ENCODE measurements at places on chromosomes 1 and 21.

DNA sequence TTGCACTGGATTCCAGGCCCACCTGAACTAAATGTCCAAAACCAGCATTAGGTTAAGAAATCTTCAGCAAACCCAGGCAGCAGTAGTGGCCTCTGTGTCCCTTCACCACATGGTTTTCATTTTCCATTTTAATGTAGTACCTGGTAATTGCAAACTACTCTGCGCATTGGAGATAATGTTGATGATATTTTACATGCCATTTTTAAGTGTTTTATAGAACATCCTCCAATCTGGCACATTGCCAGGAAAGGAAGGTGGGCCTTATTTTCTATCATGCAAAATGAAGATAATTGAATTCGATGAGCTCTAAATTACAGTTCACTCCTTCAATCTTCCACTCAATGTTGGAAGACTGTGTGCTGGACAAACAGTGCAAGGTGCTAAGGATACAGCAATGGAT, 89.5 kb downstream of the ZC3H11B start:
- DNase-seq, result no peak

DNA sequence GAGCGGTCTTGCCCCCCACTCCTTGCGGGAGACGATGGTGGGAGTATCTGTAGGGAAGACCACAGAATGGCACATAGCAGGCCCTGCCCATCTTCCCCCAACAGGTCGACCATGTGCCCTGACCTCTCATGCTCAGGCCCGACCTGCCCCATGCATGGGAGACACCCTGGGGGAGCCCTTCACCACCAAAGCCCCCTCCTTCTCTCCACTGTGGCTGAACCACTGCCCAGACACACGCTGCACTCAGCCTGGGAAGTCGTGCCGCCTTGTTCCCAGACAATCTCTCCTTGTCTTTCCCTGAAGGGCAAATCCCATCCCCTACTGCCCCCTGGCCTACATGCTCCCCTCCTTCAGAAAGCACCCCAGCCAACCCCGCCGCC, 5.5 kb downstream of the PGLYRP3 start:
- no peak for DNase-seq

DNA sequence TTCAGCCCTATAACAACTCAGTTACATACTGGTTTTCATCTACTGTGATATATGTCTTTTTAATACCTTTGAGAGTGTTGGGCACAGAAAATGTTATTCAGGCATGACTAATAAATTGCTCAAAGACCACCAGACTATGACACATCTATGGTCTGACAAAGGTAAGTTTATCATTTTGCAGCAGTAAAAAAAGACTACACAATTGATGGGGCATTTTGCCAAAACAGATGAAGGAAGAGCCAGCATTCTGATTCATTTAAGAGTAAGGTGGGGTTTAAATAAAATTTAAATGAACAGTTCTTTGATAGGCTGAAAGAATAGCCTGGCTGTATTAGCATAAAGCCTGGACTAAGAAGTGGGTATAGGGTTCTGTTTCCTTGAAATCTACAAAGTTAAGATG, 8.8 kb upstream of the RNPC3 start:
- peak; percentile 24 for DNase-seq

- peak; percentile 42 for DNase-seq
These were observed 50.7 kb upstream of the KCNE2 start for GRCh38 chr21:34313116-34313515.

DNA sequence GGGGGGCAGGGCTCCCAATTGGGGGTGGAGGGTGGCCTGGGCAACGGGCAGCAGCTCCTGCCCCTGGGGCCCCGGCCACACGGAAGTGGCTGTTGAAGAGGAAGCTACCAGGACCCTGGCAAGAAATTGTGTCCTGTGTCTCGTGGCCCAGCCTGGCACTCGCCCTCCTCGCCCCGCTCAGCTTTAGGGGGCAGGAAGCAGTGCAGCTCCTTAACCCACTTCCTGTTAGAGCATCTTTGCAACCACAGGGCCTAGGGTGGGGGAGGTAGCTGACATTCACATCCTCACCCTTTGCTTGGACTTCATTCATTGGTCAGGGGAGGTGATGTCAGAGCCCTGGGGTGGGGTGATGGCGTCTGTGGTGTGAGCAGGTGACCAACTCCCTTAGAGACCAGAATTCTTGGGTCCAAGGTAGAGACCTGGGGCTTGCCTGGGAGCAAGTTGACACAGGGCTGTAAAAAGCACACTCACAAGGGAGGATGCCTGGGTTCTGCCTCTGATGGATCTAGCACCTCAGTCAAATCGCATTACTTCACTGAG, at the start of gene ARHGAP30:
Gene ARHGAP30, minus strand, starts transcription at position 161 of the 540 bp plus-strand sequence. CDS start 267 bp downstream, outside the sequence.
- DNase-seq, result no peak

DNA sequence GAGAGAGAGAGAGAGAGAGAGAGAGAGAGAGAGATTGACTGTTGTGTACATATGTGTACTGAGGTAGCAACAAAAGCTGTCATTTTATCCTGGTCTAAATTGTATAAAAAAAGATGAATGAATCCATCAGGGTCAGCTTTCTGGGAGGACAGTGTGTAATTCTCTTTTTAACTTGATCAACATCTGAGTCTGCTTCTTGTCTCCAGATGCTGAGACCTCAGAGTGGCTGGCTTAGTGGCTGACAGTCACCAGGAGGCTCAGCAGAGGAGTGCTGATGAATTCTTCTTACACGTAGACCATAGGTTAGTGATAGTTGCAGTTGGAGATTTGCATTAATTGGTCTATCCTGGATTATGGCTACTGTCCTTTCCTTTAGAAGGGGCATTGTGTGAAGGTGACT, 28.5 kb upstream of the PLXNA2 start:
- DNase-seq, result no peak

GRCh38 chr1:202283379-202283844, 58.3 kb downstream of the UBE2T start:
- peak; percentile 87 for DNase-seq

DNA sequence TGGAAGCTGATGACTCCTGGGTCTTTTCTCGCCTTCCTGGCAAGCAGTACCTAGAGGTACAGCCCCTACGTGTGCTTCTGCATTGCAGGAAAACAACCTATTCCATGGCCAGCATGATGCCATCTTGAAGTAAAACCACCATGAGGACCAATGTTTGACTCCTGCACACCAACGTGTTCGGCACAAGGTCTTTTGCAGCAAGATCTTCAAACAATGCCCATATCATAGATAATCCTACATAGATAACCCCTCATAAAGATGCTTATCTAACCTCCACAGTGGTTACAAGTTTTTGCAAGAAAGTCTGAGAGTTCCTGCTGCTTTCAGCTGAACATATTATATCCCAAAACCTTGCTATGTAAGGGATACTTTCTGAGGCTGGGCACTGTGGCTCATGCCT, 141.1 kb upstream of the MAP1LC3C start:
- no peak for DNase-seq

- no peak for DNase-seq
These were observed 7.1 kb downstream of the GPR157 start for GRCh38 chr1:9121496-9122409.

- no peak for DNase-seq
These were observed 953 bp upstream of the KPRP start for GRCh38 chr1:152756872-152757271.

DNA sequence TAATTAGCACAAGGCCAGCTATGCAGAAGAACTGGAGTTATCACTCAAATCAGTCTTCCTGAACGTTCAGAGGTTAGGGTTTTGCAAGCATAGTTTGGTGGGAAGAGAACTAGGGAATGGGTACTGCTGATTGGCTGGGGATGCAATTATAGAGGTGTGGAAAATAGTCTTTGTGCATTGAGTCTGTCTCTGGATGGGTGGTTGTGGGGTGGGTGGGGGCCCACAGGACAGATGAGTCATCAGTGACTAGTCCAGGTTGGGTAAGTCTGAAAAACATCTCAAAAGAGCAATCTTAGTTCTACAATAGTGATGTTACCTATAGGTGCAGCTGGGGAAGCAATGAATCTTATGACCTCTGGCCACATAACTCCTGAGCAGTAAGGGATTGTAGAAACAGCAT, 89.7 kb upstream of the HMCN1 start:
- no peak for DNase-seq

DNA sequence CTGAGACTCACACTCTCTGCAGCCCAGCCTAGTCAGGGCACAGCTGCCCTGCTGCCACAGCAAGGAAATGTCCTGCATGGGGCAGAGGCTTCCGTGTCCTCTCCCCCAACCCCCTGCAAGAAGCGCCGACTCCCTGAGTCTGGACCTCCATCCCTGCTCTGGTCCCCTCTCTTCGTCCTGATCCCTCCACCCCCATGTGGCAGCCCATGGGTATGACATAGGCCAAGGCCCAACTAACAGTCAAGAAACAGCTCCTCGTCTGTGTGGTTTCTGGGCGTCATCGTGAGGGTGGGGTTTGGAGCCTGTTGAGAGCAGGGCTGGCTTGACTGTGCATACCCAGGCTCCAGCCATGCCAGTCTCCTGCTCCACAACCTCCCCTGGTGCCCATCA, 19.5 kb downstream of the FAAH start:
- DNase-seq, result no peak

GRCh38 chr1:231940701-231941100, 314.1 kb downstream of the DISC1 start:
- no peak for DNase-seq

DNA sequence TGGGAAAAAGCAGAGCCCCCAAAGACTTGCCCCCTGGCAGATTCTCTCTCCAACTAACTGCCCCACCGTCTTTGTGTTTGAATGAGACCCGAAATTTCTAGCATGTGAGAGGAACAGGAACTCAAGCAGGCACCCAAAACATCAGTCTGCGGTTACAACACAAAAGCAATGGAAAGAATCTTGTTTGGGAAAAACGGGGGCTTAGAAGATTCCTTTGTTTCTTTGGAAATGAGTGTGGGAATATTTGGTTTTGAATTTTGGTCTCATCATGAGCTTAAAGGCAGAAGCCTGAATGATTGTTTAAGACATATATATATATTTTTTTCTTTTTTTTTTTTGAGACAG, 188.9 kb upstream of the TMEM51 start:
- peak; percentile 23 for DNase-seq

DNA sequence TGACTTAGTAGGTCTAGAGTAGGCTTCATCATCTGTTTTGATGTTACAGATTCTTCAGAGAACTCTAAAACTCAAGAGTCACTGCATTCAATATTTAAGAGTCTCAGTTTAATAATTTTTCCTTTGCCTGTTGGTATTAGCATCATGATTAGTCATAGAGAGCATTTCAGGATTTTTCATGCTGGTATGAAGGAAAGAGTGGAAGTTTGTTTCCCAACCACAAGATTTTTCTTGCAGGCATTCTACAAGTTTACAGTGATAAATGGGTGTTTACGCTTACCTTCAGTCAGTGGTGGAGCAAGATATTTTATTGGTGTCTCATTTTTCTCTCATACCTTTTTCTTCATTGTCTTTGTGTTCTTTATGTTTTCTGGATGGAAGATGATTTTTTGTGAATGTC, 58.4 kb upstream of the MYOCOS start:
- peak; percentile 11 for DNase-seq

DNA sequence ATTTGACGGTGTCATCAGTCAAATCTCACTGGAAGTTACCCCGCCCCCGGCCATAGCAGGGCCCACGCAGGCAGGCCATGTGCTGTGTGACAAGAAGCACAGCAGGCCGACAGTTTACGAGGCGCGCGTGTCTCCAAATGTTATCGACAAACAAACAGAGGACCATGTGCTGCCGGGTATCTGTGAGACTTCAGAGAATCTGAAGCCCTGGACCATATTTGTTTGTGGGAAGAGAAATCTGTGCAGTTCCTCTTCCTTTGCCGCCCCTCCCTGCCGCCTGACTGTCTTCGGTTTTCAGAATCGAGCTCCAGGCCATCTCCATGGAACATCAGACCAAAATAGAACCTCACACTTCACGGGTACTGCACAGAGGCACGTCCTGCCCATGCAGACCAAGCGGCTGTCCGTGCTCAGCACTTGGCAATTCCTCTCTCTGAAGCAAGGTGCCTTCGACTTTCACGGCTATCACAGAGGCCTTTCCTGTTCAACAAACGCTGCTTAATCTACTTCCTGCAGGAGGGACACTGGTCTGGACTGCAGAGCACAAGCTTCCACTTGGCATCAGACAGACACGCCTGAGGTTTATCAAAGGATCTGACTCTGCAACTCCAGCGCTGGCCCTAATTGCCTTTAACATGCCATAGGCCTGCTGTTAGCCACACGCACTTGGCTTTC, 135.7 kb upstream of the KRTAP19-8 start:
- peak; percentile 21 for DNase-seq
